Astrocyte of the hippocampus (primary cell): ENCODE measurements at places on chromosomes 1 and 21.

DNA sequence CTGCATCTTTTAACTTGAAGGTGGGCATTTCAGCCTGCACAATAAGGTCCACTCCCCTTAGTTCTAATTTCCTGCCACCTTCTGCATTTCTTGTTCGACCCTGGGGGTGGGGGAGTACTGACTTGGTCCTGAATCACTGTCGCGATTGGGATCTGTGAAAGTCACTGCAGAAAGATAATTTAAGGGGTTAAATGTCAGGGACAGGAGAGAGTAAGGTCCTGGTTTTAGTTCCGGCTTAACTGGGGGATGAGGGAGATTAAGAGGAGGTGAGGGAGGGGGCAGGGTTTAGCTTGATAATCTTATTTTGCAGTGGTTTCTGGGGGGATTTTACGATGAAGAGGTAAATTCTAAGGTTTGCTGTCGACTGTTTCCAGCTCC lies 128.1 kb downstream of the MRPS6 start:
- no peak for DNase-seq

DNA sequence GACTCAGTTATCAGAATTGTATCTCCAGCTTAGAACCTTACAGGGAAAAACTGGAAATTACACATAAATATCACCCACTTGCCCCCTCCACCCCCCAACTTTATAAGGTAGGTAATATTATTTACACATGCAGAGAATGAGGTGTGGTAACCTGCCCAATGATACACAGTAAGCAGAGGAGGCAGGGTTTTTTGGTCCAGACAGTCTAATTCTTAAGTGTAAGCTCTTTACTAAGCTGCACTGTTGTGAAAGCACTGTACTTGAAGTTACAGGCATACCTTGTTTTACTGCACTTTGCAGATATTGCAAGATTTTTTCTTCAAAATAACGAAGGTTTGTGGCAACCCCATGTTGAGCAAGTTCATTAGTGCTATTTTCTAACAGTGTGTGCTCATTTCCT lies 24.8 kb upstream of the MYOCOS start:
- DNase-seq: no peak

- peak; percentile 0 for DNase-seq
Measured at GRCh38 chr1:109716121-109716520, 4.1 kb downstream of the GSTM5 start.

GRCh38 chr1:149986486-149987296 lies 23.8 kb downstream of the OTUD7B start:
- peak; percentile 90 for DNase-seq
